ENCODE measurements at places on chromosomes 5 and 9. TPM values are rescaled to one million over a fixed set of nuclear protein-coding genes. Genes with fewer than 3 reads are reported as not detected.

Gene PDGFRB
- total RNA-seq = 297 TPM

Gene SLC27A6
- total RNA-seq = under 0.01 TPM

Gene TAF11L8
- total RNA-seq = not detected

Gene MYORG
- 0.73 TPM for total RNA-seq

Gene KLHL9
- 39.7 TPM for total RNA-seq

Gene IL13
- under 0.01 TPM for total RNA-seq

Gene INSL4
- not detected for total RNA-seq

Gene IRX1
- 9.6 TPM for total RNA-seq

Gene N4BP3
- total RNA-seq = under 0.01 TPM

Gene SPINK1
- total RNA-seq = not detected

Gene PNPLA7
- 0.98 TPM for total RNA-seq

Gene IL33
- 11.0 TPM for total RNA-seq
